Trophoblast cell (in vitro differentiated cells and primary cell): ENCODE measurements at places on chromosomes 13 and 19.

- peak; percentile 53 for DNase-seq
Observed at GRCh38 chr13:109790086-109790485, 3.7 kb upstream of the IRS2 start.

- peak; percentile 77 for DNase-seq
Observed at GRCh38 chr13:98839856-98840769, 87.6 kb upstream of the SLC15A1 start.

DNA sequence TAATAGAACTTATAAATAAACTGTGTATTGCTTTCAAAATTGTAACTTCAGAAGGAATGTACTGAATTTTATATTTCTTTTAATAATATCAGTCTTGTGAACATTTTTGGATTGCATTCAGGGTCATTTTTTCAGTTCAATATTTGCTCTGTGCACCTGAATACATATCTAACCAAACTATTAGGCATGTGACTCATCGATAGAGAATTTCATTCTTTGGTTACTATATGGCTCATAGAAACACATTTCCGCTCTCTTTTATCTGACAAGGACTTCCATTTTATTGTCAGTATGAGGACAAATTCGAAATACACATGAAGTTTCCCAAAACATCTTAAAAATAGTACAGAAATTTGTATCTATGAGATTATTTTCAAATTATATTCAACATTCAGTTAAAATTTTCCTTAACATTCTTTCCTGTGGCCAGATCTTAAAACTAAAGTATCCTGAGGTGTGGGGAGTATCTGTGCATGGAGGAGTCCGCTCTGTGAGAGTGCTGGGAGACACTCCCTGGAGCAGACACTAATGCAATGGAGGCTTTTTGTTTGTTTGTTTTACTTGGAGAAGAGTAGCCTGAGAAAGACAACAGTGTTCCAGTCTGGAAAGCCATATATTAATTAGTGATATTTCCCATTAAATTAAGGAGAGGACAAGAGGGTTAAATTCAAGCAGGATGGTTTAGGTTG, 483.6 kb downstream of the PCDH20 start:
- no peak for DNase-seq

DNA sequence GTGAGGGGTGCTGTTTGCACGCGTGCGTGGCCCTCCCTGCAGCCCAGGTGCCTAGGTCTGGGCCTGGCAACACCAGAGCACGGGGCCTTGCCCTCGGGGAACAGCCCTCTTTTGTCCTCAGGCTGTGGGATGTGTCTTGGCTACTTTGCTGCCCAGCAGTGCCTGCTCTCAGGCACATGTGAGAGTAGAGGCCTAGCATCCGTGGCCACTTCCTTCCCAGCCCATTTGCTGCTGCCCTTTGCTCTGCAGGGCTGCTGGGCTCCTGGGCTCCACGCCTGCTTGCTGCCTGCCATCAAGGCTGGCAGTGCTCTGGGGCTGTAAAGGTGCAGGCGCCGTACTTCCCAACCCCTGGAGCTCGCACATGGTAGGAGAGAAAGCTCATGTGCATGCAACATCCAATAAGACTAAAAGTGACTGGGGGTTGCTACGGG, 46.6 kb downstream of the CAPN12 start:
- no peak for DNase-seq

DNA sequence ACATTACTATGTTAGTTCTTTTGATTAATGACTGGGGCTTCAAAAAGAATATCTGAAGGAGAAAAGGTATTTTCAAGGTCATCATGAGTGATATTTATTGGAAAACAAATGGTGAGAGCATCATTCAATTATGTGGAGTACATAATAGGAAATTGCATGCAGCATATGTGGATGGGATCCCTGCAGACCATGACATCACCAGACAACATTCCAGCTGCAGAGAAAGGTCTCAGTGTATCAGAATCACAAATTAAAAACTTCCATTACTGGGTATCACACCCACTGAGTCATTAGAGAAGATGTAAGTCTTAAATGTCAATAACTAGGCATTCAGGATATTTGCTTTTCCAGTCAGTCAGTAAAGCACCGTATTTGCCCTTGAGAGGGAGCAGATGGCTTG, 574.4 kb upstream of the SLC10A2 start:
- DNase-seq, result no peak

DNA sequence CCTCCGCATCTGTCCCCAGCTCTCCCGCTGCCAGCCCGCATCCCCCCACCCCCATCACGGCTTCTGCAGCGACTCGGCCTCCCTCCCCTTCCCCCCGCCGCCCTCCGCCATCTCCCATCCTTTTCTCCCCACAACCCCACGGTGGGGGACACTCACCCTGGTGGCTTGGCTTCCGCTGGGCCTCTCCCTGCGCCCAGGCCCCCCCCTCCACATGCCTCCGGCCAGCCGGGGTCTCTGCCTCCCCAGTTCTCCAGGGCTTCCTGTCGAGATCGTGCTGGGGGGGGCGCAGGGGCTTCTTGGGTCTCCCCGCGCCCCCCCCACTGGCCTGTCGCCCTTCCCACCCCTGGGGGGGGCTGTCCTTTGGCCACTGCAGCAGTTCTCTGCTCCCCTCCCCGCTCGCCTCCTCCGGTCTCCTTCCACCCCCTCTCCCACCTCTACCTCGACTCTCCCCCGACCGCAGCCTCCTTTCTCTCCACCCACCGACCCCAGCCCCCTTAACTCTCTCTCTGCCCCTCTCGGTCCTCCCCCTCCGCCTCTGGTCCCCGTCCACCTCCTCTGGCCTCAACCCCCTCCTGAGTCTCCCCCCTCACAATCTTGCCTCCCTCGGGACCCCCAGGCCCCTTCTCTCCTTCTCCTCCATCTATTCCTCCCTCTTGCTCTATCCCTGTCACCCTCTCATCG, 17.1 kb downstream of the LRRC4B start:
- no peak for DNase-seq

DNA sequence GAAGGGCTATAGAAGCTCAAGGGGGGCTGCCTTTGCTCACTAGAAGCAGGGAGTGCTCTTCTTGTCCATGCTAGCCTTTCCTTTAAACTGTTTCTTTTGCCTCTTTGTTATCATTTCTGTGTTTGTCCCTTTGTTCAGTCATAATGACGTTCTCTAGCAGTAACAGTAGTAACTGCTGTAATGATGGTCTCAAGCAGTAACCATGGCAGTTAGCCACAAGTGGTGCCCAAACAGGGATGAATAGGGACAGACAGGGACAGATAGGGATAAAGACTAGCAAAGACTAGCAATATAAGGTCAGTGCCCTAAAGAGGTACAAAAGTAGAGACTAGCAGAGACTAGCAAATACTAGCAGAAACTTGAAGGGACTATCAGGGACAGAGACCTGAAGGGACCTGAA, 869.0 kb upstream of the PRR20A start:
- DNase-seq, result no peak

DNA sequence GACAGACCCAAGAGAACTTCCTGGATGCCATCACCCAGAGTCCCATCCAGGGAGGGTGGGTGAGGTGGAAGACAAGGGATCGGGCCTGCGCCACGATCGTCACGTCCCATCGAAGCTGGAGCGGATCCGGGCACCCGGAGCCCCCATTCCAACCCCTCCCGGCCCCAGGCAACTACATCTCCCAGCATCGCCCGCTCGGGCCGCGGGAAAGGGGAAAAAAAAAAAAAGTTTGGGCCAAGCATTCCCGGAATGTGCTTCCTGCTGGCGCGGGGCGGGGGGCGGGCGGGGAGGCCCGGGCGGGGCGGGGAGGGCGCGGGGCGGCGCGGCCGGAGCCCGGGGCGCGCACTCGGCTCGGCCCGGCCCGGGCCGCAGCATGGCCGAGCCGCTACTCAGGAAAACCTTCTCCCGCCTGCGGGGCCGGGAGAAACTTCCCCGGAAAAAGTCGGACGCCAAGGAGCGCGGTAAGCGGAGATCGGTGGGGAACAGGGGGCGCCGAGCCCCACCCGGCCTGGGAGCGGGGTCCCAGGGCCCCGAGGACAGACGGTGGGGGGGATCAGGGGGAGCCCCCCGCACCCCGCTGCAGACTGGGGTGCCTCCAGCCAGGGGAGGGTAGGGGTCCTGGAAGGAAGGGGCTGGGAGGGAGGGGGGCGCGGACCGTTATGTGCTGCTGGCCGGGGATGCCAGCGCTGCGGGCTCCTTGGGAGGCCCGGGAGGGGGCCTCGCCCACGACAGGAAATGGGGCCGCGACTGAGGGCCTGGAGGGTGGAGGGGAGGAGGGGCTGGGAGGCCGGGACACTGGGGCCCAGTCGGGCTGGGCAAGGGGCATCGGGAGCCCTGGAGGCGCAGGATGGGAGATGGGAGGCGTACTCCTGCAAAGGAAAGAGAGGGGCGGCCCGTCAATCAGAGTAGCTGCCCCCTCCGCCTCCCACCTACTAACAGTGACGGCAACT, at the start of gene SYDE1:
SYDE1 (plus strand) TSS at position 341 of the 950 bp plus-strand sequence; CDS start at position 374, 33 bp downstream.
- peak; percentile 98 for DNase-seq

- DNase-seq, result no peak
Observed at GRCh38 chr13:59660582-59660981, 503.1 kb downstream of the DIAPH3 start.

DNA sequence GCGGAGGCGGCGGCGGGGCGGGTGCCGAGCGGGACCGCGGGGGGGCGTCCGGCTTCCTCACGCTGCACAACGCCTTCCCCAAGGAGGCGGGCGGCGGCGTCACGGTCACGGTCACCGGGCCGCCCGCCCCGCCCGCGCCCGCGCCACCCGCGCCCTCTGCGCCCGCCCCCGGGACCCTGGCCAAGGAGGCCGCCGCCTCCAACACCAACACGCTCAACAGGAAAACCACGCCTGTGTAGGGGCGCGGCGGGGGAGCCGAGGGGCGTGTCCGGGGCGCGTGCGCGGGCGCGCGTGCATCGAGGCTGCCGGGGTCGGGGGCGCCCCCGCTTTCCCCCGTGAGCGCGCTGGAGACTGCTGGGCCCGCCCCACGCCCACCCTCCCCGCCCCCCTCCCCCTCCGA, 8.8 kb upstream of the CACNG6 start:
- no peak for DNase-seq

DNA sequence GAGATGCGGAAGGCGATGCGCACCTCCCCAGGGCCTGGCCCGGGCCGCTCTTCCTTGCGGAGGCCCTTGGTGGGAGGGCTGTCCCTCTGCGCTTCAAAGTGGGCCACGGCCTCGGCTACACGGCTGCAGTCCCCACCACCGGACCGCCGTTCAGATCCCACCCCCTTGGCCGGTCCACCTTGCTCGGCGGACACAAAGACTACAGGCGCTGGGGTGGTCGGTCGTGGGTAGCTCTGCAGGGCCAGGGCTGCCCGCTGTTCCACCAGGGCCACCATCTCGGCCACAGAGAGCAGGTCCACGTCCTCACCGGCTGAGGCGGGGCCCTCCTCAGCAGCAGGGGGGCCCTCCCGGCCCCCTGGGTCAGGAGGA, 18.0 kb downstream of the FBXO46 start:
- DNase-seq, result no peak

- DNase-seq, result no peak
Observed at GRCh38 chr13:84923831-84924230, 875.4 kb downstream of the SLITRK6 start.

GRCh38 chr13:110503037-110503901, 58.3 kb downstream of the RAB20 start:
- DNase-seq, result no peak

GRCh38 chr19:3483226-3483628, at the start of gene SMIM44:
SMIM44 (minus strand) TSS chr19:3483441; CDS start chr19:3483403, 38 bp downstream.
- DNase-seq, result no peak

DNA sequence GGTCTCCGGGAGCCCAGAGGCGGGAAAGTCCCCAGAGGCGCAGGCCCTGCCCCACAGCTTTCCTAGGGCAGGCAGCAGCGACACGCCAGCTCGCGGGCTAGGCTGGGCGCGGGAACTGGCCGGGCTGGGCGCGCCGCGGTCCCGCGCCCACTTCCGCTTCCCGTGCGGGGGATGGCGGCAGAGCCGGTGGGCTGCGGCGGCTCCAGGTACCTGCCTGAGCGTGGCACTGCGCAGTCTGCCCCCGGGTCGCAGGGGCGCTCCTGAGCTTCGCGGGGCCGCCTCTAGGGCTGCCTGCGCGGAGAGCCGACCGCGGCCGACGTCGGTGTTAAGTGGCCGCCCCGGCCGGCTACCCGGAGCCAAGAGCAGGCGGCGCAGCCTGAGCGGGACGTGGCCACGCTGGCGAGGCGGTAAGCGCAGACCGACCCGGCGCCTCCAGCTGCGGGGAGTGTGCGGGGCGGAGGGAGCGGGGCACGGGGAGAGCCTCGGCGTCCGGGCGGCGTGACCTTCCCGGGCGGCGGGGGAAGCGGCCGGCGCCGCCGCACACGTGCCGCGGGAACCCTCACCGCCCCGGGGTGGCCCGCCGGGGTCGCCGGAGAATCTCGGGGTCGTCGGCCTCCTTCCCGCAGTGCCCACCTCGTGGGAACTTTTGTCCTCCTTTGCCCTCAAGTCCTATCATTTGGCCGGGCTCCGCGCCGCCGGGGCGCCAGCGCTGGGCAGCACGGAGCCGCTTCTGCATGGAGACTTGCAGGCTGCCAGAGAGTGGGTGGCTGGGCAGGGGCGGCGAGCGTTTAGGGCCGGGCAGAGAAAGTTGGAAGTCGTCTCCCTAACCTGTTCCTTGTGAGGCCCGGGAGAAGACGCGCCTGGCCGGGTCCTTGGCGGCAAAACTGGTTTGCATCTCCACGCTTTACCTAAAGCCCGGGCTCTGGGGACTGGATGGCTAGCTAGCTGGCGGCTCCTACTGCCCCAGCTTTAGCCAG, 31.4 kb upstream of the MPHOSPH8 start:
- no peak for DNase-seq

- DNase-seq, result no peak
Observed at GRCh38 chr19:41415154-41415571, 12.0 kb downstream of the B3GNT8 start.

DNA sequence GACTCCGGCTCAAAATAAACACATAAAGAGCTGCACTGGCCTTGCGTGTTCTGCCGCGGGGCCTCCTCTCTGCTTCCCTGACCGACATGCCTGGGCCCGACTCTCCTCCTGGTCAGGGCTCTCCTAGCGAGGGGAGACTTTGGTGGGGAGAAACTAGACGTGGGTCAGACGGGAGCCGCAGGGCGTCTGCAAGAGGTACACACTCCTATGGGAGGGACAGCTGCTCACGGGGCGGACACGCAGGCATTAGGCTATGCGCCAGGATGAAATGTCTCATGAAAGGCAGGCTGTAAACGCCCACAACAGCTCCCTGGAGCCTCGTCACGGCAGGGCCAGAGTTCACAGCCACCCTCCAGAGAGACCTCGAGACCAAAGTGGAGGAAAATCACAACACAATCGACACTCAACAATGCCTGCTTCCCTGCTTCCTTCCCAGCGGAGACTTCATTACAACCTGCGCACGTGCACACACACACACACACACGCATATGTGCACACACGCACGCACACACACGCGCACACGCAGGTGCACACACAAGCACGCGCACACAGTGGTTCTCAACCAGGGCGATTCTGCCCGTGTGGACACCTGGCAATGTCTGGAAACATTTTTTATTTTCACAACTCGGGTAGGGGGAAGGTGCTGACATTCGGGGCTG, 5.8 kb downstream of the SLC39A3 start:
- DNase-seq, result no peak

- no peak for DNase-seq
Observed at GRCh38 chr13:113061271-113061625, 44.3 kb upstream of the F7 start.

GRCh38 chr13:100630555-100630954, 42.0 kb upstream of the GGACT start:
- no peak for DNase-seq

- peak; percentile 89 for DNase-seq
Observed at GRCh38 chr19:1239796-1240737, 1.5 kb upstream of the ATP5F1D start.
